KBM-7 (cell line): ENCODE measurements at places on chromosomes 3 and 15.

DNA sequence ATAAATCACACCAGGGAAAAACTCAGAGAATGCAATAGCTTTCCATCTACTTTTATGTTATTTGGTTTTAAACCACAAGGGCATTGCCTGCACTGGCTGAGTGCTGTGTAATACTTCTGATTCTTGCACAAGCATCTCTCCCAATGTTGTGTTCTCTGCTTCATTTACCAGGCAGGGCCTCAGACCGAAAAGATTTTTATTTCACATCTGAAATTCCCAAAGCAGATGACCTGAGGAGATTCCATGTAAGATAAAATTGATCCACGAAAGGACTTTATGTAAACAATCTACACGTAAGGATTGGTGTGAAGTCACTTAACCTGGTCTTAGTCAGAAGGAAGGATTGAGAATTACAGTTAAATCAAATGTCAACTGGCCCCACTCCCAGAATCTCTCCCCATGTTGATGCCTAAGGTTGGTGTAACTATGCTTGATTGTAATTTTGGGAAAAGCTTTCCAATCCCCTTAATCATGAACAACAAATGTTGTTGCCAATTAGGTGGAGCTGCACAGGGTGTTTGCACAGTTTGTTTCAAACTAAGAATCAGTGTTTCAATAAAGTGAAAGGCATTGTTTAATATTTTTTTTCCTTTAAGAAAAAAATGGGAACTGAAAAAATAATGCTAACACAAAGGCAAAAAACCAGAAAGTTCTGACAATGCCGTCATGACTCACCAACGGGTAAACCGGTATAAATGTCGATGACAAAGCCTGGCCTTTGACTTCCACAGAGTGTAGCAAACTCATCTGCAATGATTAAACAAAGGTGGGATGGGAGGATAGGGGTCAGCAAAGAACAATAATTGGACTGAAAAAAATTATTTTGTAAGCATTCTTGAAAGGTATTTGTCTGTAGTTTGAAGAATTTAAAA, 128.6 kb downstream of the DUT start:
- no peak for DNase-seq

DNA sequence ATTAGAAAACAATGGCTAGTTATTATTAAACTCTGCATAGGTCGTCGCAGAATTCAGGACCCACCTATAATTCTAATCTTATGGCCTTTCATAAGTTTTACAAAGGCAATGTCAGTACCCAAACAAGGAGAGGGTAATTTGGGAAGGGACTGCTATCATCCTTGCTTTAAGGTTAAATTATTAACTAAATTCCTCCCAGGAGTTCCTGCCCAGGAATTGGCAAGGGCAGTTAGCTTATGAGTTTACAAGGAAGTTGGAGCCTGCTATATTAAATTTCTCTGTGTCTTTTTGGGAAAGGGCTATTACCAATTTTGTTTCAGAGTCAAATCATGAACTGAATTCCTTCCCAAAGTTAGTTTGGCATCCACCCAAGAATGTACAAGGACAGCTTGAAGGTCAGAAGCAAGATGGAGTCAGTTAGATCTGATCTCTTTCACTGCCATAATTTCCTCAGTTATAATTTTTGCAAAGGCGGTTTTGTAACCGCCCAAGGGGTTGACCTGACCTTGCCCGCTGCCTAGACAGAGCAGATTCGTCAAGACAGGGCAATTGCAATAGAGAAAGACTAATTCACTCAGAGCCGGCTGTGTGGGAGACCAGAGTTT, 45.3 kb upstream of the LHFPL4 start:
- DNase-seq = no peak

DNA sequence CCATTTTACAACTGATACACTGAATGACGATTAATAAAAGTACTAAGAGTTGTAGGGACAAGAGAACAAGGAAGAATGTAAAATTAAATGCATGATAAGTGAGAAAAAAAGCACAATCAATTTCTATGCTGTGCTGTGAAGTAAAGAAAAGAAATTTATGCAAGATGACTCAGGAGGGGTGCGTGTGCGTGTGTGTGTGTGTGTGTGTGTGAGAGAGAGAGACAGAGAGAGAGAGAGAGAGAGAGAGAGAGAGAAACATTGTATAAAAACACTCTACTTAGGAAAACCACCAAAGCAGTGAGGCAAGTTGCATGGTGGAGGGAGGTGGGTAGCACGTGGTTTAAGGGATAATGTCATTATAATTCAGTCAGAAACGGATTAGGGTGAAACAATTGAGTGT, 580.8 kb upstream of the ALCAM start:
- no peak for DNase-seq

DNA sequence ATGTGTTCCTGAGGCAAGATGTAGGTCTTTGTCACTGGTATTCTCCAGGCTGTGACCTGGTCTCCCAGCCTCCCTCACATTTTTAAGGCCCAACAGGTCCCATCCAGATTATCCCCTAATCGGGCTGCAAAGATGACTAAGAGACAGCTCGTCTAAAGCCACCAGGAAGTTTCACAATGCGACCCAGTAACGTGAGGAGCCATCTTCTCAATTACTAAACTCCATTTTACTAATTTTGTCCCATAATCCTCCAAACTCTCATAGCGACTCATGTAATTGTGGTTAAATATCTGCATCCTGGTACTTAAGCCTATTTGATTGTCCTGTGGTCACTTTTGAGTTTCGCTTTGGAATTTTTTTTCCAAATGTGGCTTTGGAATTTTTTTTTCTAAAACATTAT, 8.7 kb upstream of the PLA2G4F start:
- no peak for DNase-seq
